Activated CD8-positive, alpha-beta memory T cell treated with anti-CD3 and anti-CD28 coated beads, Interleukin-2, amount 10 ng/mL, durations not matched to agents 7 days and 5 days (primary cell): ENCODE measurements at places on chromosomes 12 and 14.

DNA sequence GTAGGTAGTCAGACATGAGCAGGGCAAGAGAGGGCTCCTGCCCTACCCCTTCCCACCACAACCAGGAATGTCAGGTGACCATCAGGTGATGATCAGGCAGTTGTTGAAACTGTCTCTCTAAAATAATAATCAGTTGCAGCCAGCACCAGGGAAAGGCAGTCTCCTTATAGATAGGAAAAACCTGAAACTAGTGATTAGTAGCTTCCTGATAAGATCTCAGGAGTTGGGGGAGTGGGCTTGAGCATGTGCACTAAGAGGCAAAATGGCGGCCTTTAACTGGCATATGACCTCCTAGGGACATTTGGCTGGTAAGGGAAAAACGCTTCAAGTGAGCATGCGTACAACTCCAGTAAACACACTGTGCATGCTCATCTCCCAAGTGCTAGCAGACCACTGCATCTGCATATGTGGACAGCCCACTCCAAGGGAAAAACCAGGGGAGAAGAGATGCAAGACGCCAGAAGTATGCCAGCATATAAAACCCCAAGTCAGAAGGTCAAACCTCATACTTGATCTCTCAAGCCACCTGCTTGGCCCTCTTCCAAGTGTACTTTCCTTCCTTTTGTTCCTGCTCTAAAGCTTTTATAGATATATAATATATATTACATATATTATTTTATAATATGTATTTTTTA is 37.1 kb downstream of the TGFB3 start:
- H3K27ac ChIP-seq, result no peak overlapping the region
- H3K4me1 ChIP-seq, result no peaks in the 10 kb centered on the region
- H3K27me3 ChIP-seq, result no peaks in the 10 kb centered on the region
- DNase-seq, result no peak
- H3K36me3 ChIP-seq, result no peaks in the 10 kb centered on the region
- no peak overlapping the region for H3K4me3 ChIP-seq

DNA sequence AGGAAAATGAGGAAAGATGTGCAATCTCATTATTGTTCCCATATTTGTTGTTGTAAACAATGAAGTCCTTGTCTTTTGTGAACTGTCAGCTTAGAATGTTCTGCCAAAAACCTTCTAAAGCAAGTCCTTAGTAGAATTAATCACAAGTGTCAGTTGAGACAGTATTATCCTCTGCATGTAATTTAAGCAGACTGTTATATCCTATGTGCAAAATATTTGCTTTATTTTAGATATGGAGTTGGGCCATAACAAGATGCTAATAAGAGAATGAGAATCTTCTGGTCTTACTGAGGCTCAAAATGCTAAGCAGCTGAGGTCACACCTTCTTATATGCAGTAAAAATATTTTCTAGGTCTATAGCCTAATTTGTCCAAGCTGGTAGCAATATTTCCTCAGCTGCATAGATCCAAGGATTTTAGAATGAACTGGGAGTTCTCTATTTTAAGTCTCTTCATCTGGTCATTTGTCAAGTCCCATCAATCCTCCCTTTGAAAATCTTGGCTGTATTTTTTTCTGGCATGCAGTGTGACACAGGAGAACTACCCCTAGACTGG is 222.3 kb upstream of the NAV3 start:
- no peak for DNase-seq
- H3K27me3 ChIP-seq, result no peaks in the 10 kb centered on the region
- H3K27ac ChIP-seq, result no peak overlapping the region
- no peaks in the 10 kb centered on the region for H3K4me1 ChIP-seq
- no peaks in the 10 kb centered on the region for H3K36me3 ChIP-seq
- H3K4me3 ChIP-seq, result no peak overlapping the region

GRCh38 chr14:79701371-79701770 is 509.9 kb downstream of the DIO2 start:
- H3K27me3 ChIP-seq, result no peaks in the 10 kb centered on the region
- DNase-seq, result no peak
- H3K27ac ChIP-seq, result no peak overlapping the region
- H3K4me3 ChIP-seq, result no peak overlapping the region
- H3K36me3 ChIP-seq, result no peaks in the 10 kb centered on the region

GRCh38 chr12:6745741-6746525 is 7.0 kb downstream of the MLF2 start:
- no peak overlapping the region for H3K4me3 ChIP-seq
- DNase-seq, result no peak
- H3K36me3 ChIP-seq, result peaks cover 28% of the 10 kb centered on the region

DNA sequence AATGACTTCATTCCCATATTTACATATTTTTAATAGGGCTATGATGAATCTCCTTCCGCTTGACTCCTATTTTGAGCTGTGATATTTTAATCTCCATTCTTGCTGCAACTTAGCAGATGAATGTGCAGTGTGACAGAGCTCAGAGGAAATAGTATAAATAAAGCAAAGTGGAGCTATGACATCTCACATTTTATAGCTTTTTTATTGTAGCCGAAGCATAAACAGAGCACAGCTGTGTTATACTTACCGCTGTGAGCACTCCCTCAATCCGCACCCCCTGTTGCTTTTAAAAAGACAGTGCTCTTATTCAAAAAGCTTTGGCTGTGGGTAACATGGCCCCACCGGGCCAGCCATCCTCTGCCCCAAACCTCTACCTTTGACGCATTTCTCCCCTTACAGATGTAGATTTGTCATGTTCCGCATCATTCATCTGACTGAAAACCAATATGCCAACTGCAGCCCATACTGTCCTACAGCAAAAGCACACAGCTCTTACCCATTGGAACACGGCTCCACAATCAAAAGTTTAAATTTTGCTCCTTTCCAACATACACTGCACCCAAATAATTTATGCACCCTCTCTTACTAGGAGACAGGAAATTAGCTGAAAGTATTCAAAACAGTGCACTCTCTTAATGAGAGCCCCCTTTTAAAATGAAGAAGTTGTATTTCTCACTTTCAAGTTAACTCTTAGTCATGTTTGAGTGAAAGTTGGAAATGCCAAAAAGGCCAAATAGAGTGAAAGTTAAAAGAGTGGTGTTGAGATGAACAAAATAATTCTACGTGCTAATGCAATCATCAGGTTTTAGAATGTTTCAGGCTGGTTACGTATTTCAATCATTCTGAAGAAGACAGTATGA is 429.3 kb upstream of the SOX5 start:
- H3K27ac ChIP-seq, result no peak overlapping the region
- H3K4me1 ChIP-seq, result no peaks in the 10 kb centered on the region
- DNase-seq, result no peak
- no peaks in the 10 kb centered on the region for H3K27me3 ChIP-seq
- no peak overlapping the region for H3K4me3 ChIP-seq

DNA sequence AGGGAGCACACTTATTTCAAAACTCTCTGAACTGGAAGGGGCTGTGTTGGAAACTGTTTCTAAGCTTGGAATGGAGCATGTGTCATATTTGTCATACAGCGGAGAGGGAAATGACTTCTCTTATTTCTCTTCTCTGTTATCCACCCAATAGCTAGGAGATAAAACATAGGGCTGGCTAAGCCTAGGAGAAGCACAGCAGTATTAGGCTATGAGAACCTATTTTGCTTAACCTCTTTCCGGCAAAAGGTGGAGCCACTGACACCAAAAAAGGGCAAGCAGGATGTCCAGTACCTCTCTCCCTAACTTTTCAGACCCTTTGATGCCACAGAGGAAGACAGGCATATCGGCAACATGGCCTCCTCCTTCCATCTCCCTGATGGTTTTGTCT is 148.3 kb downstream of the CRADD start:
- H3K27me3 ChIP-seq, result no peaks in the 10 kb centered on the region
- no peak for DNase-seq
- no peaks in the 10 kb centered on the region for H3K36me3 ChIP-seq
- no peaks in the 10 kb centered on the region for H3K4me1 ChIP-seq
- H3K27ac ChIP-seq, result no peak overlapping the region

GRCh38 chr14:90795744-90796143 is 20.5 kb downstream of the TTC7B start:
- DNase-seq, result no peak
- H3K4me3 ChIP-seq, result no peak overlapping the region
- H3K4me1 ChIP-seq, result peaks cover 2% of the 10 kb centered on the region

DNA sequence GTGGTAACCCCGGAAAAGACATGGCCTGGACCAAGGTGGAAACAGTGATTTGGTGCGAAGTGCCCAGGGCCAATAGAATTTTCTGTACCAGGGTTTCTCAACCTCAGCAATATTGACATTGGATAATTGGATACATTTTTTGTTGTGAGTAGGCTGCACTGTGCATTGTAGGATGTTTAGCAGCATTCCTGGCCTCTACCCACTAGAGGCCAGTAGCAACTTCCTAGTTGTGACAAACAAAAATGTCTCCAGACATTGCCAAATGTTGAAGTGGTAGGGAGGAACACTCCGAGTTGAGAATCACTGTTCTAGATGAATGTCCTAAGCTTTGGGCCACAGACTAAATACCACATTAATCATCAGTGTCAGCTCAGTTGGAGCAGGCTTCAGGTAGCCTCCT is 6.2 kb upstream of the CGRRF1 start:
- H3K36me3 ChIP-seq, result no peaks in the 10 kb centered on the region
- DNase-seq, result no peak
- H3K4me1 ChIP-seq, result peaks cover 4% of the 10 kb centered on the region
- no peak overlapping the region for H3K27ac ChIP-seq

DNA sequence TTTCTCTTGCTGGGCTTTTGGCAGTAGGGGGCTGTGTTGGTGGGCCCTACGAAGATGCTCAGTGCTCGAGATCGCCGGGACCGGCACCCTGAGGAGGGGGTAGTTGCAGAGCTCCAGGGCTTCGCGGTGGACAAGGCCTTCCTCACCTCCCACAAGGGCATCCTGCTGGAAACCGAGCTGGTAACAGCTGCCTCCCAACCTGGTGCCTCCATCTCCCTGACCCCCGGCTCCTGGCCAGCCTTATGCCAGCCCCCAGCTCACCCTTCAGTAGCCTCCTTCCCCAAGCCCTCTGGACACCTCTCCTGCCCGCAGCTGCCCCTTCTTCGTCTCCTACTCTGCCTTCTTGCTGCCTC is 328 bp downstream of the CMTM5 start:
- no peaks in the 10 kb centered on the region for H3K36me3 ChIP-seq
- DNase-seq, result no peak
- H3K4me3 ChIP-seq, result no peak overlapping the region

DNA sequence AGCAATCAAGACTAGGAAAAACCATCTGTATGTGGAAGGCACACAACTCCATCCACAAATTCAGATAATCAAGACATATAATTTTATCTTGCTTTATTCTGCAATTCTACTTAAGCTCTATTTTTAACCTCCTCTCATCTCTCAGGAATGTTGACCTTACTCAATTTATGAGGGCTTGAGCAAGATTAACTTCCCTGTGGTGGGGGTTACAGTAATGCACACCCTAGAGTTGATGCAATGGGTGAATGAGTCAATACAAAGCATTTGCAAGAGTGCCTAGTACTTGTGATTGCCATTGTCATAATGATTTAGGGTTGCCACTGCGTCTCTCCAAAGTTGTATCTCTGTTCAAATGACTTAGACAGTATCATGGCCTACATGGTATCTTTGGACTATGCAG is 1598.4 kb upstream of the TMEM132C start:
- no peak overlapping the region for H3K4me3 ChIP-seq
- DNase-seq, result no peak
- H3K36me3 ChIP-seq, result no peaks in the 10 kb centered on the region
- H3K4me1 ChIP-seq, result no peaks in the 10 kb centered on the region
- no peaks in the 10 kb centered on the region for H3K27me3 ChIP-seq
- H3K27ac ChIP-seq, result no peak overlapping the region

- H3K27me3 ChIP-seq, result no peaks in the 10 kb centered on the region
- H3K4me1 ChIP-seq, result no peaks in the 10 kb centered on the region
- no peak overlapping the region for H3K4me3 ChIP-seq
- no peak for DNase-seq
- H3K36me3 ChIP-seq, result no peaks in the 10 kb centered on the region
- no peak overlapping the region for H3K27ac ChIP-seq
Measured at GRCh38 chr12:20212658-20213555, 155.4 kb upstream of the PDE3A start.

DNA sequence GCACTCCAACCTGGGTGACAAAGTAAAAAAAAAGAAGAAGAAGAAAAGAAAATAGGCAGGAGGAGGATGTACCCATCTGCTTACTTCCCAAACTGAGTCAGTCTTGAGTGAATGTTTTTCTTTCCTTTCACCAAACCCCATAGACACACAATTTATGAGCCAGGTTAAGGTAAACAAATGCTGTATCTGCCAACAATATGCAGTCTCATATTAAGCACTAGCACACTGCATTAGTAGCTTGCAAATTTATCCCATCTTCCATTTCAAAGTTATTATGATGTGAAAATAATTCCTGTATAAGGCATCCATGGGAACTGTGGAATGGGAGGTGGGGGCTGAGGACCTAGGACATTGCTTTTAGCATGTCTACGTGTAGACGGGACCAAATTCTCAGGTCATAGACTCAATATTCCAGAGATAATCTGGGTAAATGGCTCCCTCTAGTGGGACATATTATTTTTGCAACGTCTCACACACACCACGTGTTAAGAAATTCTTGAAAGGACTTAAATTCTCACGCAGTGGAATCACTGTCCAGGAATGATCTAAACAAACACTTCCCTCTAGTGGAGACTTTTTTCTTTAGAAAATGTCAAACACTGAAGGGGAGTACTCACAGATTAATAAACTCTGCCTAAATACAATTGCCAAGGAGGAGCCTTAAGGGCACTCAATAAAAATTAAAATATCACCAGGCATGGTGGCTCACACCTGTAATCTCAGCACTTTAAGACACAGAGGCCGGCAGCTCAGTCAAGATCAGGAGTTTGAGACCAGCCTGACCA is 17.1 kb upstream of the OR10P1 start:
- no peaks in the 10 kb centered on the region for H3K36me3 ChIP-seq
- H3K4me1 ChIP-seq, result no peaks in the 10 kb centered on the region
- no peak overlapping the region for H3K4me3 ChIP-seq
- H3K27me3 ChIP-seq, result peaks cover 28% of the 10 kb centered on the region
- peak; percentile 47 for DNase-seq
- no peak overlapping the region for H3K27ac ChIP-seq

DNA sequence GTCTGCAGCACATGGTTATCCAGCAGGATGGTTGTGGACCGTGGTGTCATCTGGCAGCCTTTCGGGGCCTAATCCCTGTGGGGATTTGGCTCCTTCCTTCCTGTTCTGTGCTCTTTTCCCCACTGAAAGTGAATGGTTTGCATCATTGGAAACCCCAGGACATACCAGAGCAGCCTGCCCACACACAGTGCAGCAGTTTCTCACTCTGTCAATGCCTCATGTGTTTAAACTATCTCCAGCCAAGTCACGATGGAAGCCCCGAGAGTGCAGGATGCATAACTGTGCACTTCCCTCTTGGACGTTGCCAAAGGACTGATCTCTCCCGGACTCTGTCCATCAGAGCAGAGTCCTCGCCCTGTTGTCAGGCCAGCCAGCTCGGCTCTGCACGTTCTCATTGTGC is 29.0 kb upstream of the AMN start:
- H3K27me3 ChIP-seq, result no peaks in the 10 kb centered on the region
- peaks cover 26% of the 10 kb centered on the region for H3K36me3 ChIP-seq
